Mucosa of gallbladder (tissue), 1 donor: ENCODE measurements at places on chromosomes 6 and 20.

DNA sequence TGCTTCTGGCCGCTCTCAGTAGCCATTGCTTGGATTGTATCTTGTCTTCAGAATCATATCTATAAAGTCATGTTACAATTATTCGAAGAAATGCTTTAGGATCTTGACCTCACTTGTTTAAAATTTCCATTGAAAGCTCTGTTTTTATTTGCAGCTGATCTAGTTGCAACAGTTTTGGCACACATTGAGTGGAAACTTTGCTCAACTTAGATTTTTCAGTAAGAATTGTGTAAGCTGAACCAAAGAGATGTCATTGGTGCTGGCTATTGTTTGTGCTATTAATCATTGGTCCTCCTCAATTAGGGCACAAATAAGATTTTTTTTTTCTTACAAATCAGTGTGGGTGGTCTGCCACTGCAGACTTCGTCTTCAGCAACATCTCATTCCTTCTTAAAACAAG is 649.2 kb downstream of the MMUT start:
- no peak for DNase-seq

DNA sequence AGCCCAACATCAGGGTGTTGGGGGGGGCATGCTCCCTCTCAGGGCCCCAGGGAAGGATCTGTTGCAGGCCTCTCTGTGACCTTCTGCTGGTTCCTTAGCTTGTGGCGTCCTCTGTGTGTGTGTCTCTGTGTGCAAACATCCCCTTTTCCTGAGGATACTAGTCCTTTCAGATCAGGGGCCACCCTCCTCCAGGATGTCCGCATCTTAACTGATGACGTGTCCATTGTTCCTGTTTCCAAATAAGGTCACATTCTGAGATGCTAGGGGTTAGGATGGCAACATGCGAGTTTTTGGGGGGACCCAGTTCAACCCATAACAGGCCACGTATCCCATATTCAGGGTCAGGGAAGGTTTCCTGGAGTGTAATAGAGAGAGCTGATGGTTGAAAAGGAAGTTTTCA is 40.9 kb downstream of the GMPR start:
- no peak for DNase-seq

GRCh38 chr6:24907919-24908649 is 27.7 kb downstream of the RIPOR2 start:
- DNase-seq = no peak

GRCh38 chr20:23629017-23629541 is 8.7 kb downstream of the CST3 start:
- peak; percentile 87 for DNase-seq

- no peak for DNase-seq
Observed at GRCh38 chr6:16183187-16183664, 54.3 kb downstream of the MYLIP start.

DNA sequence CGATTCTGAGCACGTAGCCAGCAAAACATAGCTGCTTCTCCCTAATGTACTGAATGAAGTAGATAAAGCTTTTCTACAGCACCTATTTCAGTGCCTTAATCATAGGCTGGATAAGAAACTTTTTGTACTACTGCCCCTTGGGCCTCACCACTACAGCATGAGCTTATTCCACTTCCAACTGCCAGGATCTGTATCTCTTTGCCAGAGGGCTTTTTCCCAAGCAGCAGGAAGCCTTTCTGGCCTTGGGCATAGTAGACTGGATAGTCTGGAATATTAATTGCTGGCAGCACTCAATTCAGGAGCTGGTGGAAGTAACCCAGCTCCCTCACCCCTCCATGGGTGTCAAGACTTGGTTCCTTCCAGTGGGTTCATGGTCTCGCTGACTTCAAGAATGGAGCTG is 43.6 kb downstream of the ANKEF1 start:
- no peak for DNase-seq

DNA sequence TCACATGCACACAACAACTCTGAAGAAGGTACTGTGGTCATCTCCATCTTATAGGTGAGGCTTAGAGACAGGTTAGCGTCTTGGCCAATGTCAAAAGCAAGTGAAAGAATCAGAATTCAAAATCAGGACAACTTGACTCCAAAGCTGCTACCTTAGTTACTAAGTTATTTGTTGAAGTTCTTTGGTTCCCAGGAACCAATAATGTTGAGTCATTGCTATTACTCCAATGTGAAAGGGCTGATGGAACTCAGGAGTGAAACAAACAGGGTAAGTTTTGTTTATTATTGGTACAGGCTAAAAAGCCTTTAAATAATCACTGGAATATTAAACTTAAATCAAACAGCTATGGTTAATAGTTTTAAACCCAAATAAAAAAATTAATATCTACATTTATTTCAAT is 111.1 kb downstream of the PDSS2 start:
- no peak for DNase-seq

DNA sequence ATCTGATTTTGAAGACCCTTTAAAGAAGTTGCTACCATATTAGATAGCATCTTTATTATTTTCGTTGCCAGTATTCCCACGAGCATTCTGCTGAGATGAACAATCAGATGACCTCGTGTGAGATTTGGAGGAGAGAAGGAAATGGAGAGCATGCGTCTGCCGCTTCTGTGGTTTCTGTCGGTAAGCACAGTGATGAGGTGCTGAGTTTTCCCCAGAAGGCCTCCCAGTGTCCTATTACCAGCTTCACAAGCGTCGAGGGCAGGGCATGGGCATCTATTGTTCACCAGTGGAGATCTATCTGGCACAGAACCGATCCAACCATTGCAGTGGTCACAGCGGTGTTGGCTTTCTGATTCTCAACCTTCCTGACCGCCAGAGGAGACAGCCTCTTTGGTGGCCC is 29.4 kb downstream of the TRAF3IP2 start:
- DNase-seq = no peak

- no peak for DNase-seq
Observed at GRCh38 chr6:80028589-80028988, 24.1 kb downstream of the TTK start.
